ENCODE measurements at places on chromosomes 11 and 22.

- DNase-seq: no peak
Observed at GRCh38 chr11:69356703-69357457, 62.9 kb downstream of the MYEOV start.

DNA sequence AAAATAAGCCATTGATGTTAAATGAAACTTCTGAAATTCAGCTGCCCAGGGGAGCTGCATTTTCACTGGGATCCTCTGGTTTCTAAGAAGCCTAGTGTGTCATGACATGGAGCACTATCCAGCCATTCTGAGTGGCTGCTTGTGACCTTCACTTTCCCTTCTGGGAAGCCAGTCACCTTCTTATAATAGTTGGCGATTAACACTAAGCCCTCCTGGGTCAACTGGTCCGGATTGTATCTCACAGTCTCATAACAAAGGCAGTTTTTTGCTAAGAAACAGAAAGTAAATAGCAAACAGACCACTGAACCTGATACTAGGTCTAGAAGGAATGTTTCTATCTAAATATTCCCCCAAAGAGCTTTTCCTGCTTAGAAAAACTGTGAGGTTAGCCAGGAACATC lies 7.9 kb downstream of the CSRP3 start:
- DNase-seq: no peak

DNA sequence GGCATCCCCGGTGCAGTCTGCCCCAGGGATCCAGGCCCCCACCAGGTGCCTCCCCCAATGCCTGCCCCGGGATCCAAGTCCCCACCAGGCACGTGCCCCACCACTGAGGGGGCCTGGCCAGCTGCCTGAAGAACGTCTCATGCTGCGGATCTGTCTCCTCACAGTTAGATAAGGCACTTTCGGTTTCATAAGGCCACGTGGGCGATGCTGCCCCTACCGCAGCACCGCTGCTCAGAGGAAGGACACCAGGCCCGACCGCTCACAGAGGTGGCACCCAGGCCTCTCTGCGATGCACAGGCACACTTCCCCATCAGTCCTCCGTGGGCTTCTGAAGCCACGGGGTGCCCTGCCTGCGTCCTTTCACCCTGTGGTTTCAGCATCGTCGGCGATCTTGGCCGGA lies 68.1 kb upstream of the BID start:
- DNase-seq: no peak

GRCh38 chr22:39289975-39290720 lies 29.3 kb downstream of the RPL3 start:
- DNase-seq: no peak

DNA sequence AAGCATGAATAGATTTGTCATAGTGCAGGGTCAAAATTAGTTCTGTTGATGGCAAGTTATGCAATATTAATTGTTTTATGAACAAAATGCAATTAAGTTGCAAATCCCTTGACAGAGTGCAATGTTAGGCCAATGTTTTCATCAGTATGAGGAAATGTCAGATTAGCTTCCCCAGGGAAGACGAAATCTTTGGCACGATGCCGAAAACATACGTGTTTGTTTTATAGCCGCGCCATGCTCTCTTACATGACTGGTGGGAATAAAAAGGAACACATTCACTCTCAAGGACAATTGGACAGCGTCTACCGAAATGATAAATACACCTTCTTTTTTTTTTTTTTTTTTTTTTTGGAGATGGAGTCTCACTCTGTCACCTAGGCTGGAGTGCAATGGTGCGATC lies 27.0 kb downstream of the MFNG start:
- DNase-seq: no peak

DNA sequence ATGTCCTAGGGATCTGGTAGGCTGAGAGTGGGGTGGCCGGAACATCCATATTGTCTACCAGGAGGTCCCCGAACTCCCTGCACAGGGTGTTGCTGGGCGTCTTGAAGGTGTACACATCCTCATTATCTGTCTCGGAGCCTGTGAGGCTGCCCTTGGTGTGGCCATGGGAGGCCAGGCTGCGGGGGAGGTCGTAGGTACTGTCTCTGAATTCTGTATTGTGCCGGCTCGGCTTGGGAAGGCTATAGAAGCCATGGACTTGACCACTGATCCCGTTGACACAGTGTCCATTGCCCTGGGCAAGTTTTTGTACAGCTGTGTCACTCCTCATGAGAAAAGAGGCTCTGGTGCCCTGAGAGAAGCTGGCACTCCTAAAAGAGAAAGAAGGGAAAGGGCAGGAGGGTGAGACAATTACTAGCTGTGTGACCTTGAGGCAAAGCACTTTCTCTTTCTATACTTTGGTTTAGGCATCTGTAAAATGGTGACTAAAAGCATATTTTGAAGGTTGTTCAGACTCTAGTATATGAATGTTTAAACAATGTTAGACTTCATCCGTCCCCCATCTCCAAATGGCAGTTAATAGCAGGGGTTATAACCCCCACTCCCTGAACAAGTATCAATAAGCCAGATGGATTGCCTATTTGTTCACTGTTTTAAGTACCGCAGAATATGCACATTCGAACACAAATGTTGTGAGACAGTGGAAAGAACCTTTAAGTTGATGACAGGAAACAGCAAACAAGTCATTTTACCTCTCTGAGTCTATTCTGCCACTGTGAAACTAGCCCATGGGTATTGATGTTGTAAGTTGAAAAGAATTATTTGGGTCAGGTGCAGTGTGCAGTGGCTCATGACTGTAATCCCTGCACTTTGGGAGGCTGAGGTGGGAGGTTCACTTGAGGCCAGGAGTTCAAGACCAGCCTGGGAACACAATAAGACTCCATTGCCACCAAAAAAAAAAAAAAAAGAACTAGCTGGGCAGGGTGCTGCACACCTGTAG lies 38.3 kb downstream of the USP35 start:
- DNase-seq: no peak

DNA sequence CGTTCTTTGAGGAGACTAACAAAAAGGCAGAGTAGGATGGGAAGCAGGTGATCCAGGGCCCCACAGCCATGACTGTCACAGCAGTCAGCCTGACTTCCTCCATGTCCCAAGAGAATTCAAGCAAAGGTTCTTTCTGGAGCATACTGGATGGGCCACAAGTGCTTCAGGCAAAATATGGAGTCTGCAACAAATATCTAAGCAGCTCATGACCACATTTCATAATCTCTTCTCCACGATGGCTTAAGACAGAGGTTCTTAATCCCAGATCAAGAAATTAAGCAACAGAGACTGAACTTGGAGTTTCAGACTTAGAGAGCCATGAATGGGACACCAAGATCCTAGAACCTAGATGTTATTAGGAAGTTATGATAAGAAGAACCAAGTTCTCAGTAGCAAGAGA lies 31.6 kb downstream of the GUCY1A2 start:
- DNase-seq: no peak

DNA sequence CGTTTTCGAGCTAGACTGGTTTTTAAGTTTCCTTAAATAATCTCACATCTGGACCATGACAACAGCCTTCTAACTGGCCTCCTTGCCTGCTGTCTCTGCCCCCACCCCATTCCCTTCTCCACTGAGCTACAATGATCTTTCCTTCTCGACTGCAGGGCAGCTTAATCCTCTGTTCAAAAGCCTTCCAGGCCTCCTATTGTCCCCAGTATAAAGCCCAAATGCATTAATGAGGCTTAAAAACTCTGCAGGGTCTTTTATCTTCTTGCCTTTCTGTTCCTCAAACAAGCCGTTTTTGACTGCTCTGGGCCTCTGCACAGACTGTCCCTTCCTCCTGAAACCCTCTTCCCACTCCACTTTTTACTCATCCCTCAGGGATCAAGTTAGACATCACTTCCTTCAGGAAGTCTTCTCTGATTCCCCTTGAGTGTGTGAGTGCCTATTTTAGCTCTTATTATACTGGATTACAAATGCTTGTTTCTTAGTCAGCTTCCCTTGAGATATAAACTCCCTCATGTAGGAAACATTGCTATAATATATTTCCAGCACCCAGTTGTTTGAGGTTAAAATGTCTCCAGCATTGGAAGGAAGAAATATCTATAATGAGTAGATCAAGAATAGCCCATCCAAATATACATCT lies 23.6 kb upstream of the PAMR1 start:
- no peak for DNase-seq

DNA sequence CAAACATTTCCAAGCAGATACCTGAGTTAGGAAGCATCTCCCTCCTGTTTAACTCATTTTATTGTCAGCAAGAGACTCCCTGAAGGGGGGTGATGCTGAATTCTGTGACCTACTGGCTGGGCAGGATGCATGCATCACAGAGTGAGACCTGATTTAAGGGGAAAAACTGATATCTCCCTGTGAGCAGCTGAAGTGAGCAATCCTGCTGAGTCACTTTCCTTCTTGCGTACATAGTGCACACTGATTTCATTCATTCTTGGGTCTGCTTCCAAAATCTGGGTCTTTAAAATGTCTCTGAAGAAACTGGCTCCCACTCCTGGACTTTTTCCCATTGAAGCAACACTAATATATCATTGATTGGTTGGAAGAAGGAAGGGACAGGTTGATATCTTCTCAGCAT lies 23.3 kb downstream of the P4HA3 start:
- no peak for DNase-seq

DNA sequence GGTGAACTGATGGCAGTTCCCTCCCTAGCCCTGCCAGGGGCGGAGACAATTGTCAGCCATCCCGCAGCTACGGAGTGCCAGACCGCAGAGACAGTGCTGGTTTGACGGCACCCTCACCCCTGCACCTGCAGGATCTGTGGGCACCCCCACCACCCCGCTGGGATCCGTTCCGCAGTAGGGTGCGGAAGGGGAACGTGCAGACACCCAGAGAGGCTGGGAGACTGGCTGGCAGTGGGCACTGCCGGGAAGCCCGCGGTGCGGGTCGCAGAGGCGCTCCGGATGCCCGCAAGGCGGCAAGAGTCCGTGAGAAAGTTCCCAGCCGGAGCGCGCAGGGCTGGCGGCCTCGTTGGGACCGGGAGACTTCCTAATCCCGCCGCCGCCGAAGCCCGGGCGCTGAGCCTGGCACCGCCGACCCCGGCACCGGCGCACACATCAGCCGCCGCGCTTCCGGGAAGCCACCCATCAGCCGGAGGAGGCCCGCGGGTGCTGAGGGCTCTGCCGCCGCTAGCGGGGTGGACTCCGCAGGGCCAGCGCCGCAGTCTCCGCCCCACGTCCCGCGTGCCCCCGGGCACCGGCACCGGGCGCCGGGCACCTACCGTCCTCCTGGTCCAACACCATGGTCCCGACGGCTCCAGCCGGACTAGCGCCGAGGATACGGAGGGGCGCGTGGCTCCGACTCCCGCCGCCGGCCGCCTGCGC lies 4.3 kb upstream of the LMO1 start:
- DNase-seq: no peak

GRCh38 chr11:125289419-125290098 lies 125.0 kb downstream of the PKNOX2 start:
- no peak for DNase-seq
